Testis (tissue), 5 donors: ENCODE measurements at places on chromosomes 6 and 20. TPM values are rescaled to one million over a fixed set of nuclear protein-coding genes. Genes with fewer than 3 reads are reported as not detected.

DNA sequence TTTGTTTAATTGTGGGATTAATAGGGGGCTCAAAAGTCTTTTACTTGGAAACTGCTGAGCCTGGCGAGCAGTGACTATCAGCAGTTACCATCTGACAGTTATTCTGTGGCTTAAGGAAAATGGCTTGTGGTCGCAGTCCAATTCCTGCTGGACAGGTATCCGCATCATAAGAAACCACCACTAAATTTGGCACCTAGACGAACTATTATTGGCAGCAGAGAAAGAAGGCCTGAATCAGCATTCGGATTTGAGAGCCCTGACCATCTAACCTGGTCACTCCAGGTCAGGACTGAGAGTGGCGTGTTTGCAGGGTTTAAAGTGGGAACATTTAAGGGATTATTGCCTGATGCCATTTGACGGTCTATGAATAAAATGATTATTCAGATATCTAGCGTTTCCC is 146.4 kb downstream of the RPS12 start:
- no peak for DNase-seq
- H3K27me3 ChIP-seq: no peaks in the 10 kb centered on the region
- no peaks in the 10 kb centered on the region for H3K4me1 ChIP-seq
- H3K4me3 ChIP-seq: no peak overlapping the region
- H3K27ac ChIP-seq: no peak overlapping the region

- no peaks in the 10 kb centered on the region for H3K27me3 ChIP-seq
- H3K36me3 ChIP-seq: no peaks in the 10 kb centered on the region
- no peak for DNase-seq
These were observed 8.2 kb downstream of the MAS1L start for GRCh38 chr6:29479560-29479959.

DNA sequence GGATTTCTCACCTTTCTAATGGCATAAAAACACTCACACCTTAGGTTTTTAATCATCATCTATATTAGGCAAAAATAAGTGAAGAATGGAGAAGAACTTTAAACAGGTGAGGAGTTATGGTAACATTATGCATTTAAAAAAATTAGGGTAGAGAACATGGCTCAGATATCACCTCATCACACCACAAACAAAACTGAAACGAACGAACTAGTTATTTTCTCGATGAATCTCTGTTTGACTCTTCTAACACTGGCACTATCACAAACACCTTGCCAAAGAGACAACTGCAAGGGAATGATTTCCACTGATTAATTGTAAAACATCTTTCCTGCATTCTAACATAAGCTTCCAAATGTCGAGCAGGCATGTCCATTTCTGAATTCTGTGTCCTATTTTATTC is 286.1 kb upstream of the GJE1 start:
- H3K4me3 ChIP-seq: no peak overlapping the region
- no peaks in the 10 kb centered on the region for H3K27me3 ChIP-seq
- no peak overlapping the region for H3K27ac ChIP-seq
- DNase-seq: no peak
- no peaks in the 10 kb centered on the region for H3K36me3 ChIP-seq

- no peak overlapping the region for H3K4me3 ChIP-seq
- H3K27me3 ChIP-seq: no peaks in the 10 kb centered on the region
- peaks cover 3% of the 10 kb centered on the region for H3K4me1 ChIP-seq
- DNase-seq: no peak
These were observed 2.5 kb downstream of the LY6G6C start for GRCh38 chr6:31719001-31719400.

IMPG1 gene
- 0.68 TPM for total RNA-seq

GRCh38 chr6:106163446-106163965 is 77.4 kb downstream of the PRDM1 start:
- no peaks in the 10 kb centered on the region for H3K4me1 ChIP-seq
- H3K27me3 ChIP-seq: no peaks in the 10 kb centered on the region
- DNase-seq: peak; percentile 18
- H3K4me3 ChIP-seq: no peak overlapping the region
- H3K36me3 ChIP-seq: no peaks in the 10 kb centered on the region

GRCh38 chr20:51610761-51611624 is 68.5 kb upstream of the NFATC2 start:
- no peak overlapping the region for H3K27ac ChIP-seq
- no peak overlapping the region for H3K4me3 ChIP-seq
- H3K4me1 ChIP-seq: no peaks in the 10 kb centered on the region
- H3K27me3 ChIP-seq: no peaks in the 10 kb centered on the region
- DNase-seq: no peak
- no peaks in the 10 kb centered on the region for H3K36me3 ChIP-seq

SALL4 gene
- 23.5 TPM for total RNA-seq

PIM1 gene
- 30.8 TPM for total RNA-seq

DNA sequence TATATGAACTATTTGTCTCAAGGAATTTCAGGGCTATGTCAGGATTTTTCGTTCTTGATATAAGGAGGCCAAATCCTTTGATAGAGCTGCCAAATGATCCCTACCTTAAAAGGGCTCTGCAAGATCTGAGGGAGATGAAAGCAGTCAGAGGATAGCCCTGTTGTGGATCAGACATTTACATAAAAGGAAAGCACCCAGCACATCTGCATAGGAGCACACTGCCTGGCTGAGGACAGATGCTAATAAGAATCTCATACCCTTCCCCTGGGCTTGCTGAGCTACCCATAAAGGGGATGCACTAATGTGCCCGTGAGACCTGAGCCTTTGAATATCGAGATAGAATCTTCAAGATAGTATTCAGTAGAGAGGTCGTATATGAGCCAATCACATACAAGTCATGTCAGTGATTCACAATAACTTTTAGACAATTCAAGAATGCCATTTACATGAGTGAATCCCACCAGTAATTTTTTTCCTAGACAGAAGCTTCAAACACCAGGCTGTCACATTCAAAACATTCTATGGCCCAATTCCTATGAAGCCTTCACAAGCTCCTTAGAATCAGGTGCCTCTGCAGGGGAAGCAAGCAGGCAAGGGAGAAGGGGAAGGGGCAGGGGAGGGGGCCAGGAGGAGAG is 71.1 kb downstream of the STMND1 start:
- no peak overlapping the region for H3K27ac ChIP-seq
- no peak overlapping the region for H3K4me3 ChIP-seq
- H3K36me3 ChIP-seq: no peaks in the 10 kb centered on the region
- H3K4me1 ChIP-seq: no peaks in the 10 kb centered on the region
- no peaks in the 10 kb centered on the region for H3K27me3 ChIP-seq
- DNase-seq: no peak
